WERI-Rb-1 (cell line): ENCODE measurements at places on chromosomes 7 and 10.

- DNase-seq: no peak
Measured at GRCh38 chr7:110170841-110171240, 920.1 kb upstream of the LRRN3 start.

DNA sequence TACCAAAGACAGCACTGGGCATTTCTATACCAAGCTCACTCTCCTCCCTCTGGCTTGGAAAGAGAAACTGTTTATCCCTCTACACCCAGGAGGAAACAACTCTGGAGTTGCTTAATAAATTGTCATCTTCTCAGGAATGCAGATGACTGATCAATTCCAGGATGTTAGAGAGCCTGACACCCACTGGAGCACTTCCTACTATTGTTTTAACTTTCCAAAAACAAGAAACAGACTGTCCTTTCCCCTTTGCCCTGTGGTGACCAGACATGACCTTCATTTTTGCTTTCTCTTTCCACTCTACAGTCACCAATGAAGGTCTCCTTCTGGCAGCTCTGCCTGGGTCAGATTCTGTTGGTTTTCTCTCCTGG is 19.6 kb downstream of the GIMAP4 start:
- no peak for DNase-seq

GRCh38 chr10:33800986-33801385 is 466.5 kb upstream of the NRP1 start:
- DNase-seq: no peak

GRCh38 chr7:31997423-31997822 is 72.8 kb downstream of the PDE1C start:
- no peak for DNase-seq

DNA sequence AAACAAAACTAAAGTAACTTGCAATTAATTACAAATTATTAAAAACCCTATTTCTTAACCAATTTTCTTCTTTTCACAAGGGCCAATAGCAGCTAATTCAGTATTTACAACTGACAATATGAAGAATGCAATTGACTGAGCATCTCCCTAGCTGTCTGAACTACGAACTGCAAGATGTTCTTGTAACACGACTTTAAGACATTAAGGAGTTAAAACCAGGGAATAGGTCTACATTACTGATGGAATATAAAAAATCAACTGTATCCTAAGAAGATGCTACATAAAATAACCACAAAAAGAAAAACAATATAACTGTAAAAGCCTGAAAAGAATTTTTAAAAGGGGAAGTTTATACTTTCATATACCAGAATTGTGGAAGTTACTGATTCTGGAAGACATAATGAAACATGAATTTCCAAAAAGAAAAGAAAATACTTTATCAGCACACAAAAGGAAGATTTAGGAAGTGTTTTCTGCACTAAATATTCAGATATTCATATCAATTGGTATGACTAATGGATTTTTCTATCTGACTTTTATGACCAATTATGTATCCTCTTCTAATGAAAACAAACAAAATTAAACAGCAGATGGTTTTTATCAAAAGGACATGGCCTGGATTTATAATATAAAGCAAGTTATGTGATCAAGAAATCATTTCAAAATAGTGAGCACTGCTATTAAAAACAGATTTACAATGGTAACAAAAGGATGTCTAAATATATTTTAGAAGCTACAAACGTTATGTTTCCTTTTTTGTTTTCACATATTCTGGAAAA is 1.6 kb downstream of the GPR22 start:
- no peak for DNase-seq

GRCh38 chr7:151865070-151865670 is 11.7 kb downstream of the PRKAG2 start:
- no peak for DNase-seq

DNA sequence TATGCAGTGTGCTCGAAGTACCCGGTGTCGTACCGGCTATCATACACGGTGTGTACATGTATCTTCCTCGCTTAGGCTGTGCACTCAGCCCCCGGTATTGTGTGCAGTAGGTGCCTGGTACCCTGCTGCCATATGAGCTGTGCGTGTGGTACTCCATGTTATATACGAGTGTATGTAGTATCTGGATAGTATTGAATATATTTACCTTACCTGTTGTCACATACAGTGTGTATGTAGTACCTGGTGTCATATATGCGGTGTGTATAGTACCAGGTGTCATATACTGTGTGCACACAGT is 1.2 kb downstream of the ZMYND11 start:
- DNase-seq: no peak

DNA sequence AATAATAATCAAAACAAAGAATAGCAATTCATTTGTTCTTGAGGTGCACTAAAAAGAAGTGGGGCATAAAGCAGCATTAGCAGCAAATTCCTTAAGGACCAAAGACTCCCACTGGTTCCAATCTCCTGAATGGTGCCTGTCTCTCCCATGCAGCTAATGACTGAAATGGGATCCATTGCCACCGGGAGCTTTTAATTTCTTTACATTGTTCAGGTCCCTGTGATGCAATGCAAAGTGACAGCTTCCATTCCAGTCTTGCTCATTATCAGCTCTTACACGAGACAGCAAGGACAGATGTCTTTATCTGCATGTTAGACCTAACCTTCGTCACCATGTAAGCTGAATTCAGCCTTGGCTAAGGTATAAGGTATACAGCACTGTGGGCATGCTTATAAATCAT is 148.1 kb downstream of the POU6F2 start:
- no peak for DNase-seq

DNA sequence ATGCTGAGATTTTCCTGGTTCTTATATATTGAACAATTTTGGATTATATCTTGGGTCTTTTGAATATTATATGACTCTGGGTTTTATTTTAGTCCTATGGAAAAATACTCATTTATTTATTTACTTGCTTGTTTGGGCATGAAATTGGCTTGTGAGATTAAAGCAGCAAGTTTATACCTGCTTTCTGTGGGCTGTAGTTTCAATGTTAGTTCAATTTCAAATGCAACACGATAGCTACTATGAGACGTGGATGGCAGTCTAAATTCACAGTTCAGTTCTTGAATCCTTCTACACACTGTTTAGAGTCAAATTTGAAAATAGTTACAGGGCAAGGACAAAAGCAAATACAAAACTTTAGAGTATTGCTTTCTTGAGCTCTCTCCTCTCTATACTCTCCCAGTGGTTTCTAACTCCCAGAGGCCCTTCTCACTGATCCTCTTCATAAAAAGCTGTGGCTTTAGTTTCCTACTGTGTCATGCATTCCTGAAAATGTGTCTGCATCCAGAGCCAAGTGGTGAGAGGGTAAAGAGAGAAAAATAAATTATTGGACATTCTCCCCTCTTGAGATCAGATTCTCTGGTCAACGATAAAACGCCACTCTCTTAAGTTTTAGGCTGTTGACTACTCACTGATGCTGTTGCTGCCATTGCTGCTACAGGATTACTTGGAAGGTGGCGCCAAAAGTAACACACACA is 34.4 kb downstream of the POLR1F start:
- no peak for DNase-seq

- DNase-seq: no peak
Measured at GRCh38 chr10:27949528-27950241, 49.2 kb downstream of the ODAD2 start.

- DNase-seq: no peak
Measured at GRCh38 chr10:98391065-98391464, 23.9 kb downstream of the PYROXD2 start.

DNA sequence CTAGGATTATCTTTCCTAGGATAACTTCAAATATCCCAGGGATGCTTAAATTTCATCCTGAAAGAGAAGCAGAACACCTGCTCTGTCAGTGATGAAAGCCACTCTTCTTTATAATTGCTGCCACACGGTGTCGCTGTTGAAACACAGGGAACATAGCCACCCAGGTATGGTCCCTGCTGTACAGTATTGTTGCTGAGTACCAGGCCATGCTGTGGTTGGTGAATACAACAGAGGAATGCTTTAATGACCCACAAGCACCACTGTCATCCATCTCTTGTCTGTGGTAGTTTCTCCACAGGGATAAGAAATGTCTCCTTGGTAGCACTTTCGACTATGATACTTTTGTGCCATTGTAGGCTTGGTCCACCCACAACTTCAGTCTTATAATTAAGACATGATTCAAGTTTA is 70.6 kb upstream of the STARD3NL start:
- peak; percentile 73 for DNase-seq

GRCh38 chr7:128827248-128827958 is 2.8 kb upstream of the FLNC start:
- DNase-seq: no peak

DNA sequence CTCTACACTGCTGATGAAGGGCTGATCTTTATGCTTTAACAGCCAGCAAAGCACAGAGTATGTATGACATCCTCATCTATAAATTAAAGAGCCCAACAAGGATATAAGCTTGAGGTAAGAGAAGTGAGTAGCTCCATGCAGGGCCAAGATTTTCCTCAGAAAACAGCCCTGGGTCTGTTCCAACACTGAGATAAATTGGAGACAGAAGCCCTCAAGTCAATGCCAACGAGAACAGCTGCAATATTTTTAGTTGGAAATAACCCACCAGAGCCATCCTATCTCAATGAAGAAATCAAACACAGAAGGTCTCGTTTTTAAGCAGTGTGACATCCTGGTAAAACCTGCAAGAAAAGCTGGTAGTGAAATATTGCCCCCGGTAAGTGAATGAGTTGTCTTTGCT is 297.0 kb upstream of the AUTS2 start:
- DNase-seq: no peak

GRCh38 chr10:9596368-9596920 is 1421.2 kb upstream of the CELF2 start:
- DNase-seq: no peak

GRCh38 chr10:131702531-131703356 is 198.1 kb upstream of the PPP2R2D start:
- no peak for DNase-seq

DNA sequence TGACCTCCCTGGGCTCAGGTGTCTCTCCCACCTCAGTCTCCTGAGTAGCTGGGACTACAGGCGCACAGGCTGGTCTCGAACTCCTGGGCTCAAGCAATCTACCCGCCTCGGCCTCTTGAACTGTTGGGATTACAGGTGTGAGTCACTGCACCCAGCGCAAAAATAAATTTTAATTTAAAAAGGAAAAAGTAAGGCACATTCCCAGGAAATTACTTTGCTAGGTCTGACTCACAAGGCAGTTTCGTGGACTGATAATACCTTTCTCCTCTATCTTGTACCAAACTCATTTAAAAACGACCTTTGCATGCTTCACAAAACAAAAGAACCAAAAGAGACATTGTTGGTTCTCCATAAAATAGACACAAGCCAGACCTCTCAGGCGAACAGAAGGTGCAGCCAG is 29.7 kb downstream of the PARP12 start:
- DNase-seq: no peak

DNA sequence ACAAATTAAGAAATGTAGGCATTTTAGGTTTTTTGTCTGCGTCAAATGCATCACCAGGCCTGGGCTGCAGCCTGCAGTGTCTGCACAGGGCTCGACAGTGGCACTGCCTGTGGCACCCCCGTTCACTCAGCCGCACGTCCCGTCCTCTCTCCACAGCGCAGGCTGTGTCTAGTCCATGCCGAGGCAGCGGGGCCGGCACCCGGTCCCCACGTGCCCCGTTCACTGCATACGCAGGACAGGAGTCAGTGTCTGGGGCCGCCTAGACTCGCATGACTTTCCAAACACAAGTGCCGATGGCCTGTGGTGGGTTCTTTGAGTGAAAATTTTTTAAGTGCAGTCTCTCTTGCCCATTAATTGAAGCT is 446.4 kb downstream of the PTPRN2 start:
- DNase-seq: no peak
